ENCODE measurements at places on chromosomes 7 and 10.

GRCh38 chr10:63204667-63205391, 71.7 kb downstream of the NRBF2 start:
- no peak for DNase-seq

- no peak for DNase-seq
Measured at GRCh38 chr10:88097536-88097935, 234.1 kb downstream of the PTEN start.

DNA sequence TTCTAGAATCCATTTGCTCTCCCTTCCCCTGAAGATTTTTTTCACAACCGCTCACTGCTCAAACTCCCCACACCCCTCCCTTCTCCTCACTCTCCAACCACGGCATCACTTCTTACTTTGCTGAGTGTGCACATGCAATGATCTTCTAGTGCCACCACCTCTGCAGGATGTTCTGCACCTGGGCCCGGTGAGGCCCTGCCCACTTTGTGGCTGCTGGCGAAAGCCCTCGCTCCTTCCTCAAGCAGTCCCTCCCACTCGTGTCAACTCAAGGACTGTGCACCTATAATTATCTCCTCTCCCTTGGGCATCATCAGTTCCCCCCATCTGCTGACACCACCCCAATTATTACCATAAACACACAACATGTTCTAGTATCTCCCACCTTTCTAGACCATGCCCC, 91.0 kb upstream of the LANCL2 start:
- no peak for DNase-seq

- DNase-seq = no peak
Measured at GRCh38 chr7:39623732-39624441, 515 bp downstream of the RALA start.

DNA sequence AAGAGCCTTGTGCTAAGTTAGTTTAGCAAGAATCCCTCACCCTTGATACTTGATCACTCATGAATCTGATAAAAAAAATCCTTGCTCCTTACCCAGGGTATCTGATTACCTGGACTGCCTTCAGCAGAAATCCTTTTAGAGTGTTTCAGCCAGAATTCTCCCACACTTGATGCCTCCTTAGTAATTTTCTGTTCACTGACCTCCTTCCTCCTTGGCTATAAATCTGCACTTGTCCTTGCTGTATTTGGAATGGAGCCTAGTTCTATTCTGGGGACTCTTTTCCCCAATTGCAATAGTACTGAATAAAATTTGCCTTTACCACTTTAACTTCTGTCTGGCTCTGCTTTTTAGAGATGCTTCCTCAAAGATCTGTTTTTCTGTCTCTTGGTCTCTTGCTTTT, 84.9 kb downstream of the RPS24 start:
- no peak for DNase-seq

- no peak for DNase-seq
Measured at GRCh38 chr7:159094023-159094740, 50.5 kb downstream of the VIPR2 start.

- DNase-seq = no peak
Measured at GRCh38 chr10:89217057-89217990, 10.2 kb upstream of the CH25H start.

- no peak for DNase-seq
Measured at GRCh38 chr7:23298141-23298881, 828 bp upstream of the MALSU1 start.

GRCh38 chr10:3955955-3956617, 171.1 kb upstream of the KLF6 start:
- no peak for DNase-seq

DNA sequence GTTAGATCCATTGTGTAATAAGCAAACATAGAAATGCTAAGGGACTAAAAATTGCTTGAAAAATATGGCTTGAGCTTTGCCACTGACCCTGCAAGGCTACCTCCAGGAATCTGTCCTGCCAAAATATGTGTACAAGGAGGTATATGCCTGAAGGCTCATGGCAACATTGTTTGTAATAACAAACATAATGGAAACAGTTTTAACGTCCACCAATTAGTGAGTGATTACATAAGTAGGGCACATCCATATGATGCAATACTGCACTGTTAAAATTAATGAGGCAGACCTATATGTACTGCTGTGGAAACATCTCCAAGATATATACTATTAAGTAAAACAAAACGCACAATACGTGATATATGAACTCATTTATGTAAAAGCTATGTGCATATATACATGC, 13.1 kb upstream of the GOT1 start:
- DNase-seq = no peak

- DNase-seq = no peak
Measured at GRCh38 chr10:33709008-33709753, 374.7 kb upstream of the NRP1 start.

GRCh38 chr10:68208424-68209042, 23.4 kb downstream of the ATOH7 start:
- DNase-seq = no peak

DNA sequence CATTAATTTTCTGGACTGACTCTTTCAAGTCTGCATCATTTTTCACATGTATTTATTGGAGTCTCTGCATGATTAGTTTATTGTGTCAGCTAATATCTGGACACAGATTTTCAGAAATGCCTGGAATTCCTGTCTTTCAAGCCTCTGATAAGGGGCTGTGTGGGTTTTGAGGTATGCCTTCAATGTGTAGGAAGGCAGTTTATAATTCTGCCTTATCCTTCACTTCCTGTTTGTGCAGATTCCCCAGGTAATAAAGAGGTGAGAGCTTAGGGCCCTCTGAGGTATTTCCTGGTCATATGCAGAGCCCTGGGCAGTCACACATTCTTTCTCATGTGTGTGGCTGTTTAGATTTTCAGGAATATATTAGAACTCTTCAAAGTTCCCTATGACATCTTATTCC, 79.4 kb upstream of the PRKCQ start:
- DNase-seq = no peak

DNA sequence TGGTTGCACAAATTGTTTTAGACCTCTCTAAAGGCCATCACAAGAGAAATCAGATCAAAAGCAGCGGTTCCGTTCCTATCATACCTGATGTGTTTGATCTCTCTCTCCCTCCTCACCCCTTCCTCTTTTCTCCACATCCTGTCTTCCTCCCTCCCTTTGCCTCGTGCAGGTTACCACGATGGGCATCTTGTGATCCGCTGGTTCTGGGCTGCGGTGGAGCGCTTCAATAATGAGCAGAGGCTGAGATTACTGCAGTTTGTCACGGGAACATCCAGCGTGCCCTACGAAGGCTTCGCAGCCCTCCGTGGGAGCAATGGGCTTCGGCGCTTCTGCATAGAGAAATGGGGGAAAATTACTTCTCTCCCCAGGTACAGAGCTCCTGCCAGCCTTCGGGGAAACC, 28.5 kb upstream of the STK17A start:
- DNase-seq = no peak

DNA sequence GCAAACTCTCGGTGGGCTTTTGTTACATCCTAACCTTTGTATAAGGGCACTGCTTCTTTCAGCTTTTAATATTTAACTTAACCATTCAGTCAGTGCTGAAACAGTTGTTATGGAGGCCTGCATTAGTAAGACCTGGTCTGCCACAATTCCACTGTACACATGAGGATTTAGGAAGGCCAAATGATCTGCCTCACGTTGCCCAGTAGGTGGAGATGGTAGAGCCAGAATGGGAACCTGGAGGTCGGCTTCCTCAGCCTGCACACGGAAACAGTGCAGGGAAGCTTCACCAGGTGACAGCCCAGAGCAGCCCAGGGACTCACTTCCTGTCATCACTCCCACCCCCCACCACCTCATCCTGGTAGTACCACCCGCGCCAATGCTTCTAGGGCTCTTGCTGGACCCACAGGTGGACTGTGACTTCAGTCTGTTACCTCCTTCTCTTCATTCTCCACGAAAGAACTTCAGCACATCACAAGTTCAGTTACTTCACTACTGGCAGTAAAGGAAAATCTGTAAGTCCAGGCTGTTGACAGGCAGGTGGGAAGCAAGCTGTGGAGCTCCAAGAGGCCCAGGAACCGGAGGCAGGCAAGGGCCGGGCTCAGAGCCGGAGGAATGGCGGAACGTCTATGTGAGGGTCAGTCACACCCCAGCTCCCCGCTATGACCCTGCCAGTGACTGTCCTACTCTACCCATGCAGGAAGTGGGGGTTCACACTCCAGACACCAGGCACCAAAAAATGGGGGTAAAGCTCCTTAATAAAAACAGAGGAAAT, 480.3 kb upstream of the C7orf33 start:
- no peak for DNase-seq

- no peak for DNase-seq
Measured at GRCh38 chr7:74025146-74025545, 2.8 kb upstream of the ELN start.

GRCh38 chr7:48931481-48931880, 7.1 kb downstream of the CDC14C start:
- DNase-seq = no peak

- no peak for DNase-seq
Measured at GRCh38 chr7:12643644-12644043, 43.8 kb upstream of the ARL4A start.

DNA sequence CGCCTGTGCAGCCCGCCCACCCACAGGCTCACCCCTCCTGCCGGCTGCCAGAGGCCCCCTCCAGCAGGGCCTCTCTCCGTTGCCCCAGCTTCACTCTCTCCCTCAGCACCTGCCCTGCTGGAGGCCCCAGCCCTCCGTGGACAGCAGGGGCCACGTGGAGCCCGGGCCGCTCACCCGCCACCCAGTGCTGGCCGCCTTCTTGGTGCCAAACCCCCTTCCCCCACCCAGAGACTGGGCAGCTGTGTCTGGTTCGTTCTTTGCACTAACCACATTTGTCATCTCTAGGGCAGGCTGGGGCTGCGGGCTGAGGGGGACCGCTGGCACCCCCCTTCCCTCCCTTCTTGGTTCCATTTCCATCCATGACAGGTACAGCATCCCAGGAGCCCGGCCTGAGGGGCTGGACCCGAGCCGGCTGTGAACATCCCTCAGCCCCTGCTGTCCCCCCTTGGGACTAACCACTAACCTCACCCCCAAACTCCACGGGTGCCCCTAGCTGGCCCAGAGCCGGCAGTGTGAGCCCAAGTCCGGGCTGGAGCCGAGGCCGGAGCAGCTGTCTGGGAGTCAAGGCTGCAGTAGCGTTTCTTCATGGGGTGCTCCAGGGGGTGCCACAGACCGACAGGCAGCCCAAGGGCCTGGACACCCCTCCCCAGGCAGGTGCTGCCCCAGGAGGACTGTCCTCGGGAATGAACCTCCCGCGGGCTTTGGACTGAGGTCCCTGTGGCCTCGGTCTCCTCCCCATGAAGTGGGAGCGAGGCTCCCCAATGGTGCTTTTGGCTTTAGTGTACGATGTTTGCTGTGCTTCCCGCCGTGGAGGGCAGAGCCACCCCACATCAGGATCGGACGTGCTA, 25.5 kb upstream of the AMZ1 start:
- DNase-seq = no peak

- DNase-seq = peak; percentile 40
Measured at GRCh38 chr10:6445671-6446316, 134.3 kb downstream of the PRKCQ start.

GRCh38 chr10:77185696-77186095, 451.9 kb downstream of the KCNMA1 start:
- DNase-seq = no peak

GRCh38 chr7:3469641-3470040, 168.6 kb downstream of the SDK1 start:
- no peak for DNase-seq

GRCh38 chr7:38878694-38879457, 30.1 kb downstream of the VPS41 start:
- DNase-seq = no peak

DNA sequence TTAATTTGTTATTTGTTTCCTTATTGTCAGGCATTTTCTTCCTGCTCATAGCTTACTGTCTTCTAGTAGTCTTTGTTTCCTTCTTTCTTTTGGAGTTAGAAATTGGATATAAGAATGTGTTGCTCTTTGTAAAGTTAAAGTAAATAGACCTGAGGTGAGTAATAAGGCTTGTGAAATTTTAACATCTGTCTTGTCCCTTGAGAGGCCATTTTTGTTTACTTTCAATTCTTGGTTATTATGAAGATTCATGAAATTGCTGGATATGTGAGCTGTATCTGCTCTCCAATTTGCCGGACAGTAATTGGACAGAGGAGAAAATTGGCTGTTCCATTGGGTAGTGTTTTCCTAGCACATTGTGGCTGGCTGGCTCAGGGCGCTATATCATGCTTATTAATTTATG, 260.7 kb downstream of the EXOC4 start:
- DNase-seq = no peak

DNA sequence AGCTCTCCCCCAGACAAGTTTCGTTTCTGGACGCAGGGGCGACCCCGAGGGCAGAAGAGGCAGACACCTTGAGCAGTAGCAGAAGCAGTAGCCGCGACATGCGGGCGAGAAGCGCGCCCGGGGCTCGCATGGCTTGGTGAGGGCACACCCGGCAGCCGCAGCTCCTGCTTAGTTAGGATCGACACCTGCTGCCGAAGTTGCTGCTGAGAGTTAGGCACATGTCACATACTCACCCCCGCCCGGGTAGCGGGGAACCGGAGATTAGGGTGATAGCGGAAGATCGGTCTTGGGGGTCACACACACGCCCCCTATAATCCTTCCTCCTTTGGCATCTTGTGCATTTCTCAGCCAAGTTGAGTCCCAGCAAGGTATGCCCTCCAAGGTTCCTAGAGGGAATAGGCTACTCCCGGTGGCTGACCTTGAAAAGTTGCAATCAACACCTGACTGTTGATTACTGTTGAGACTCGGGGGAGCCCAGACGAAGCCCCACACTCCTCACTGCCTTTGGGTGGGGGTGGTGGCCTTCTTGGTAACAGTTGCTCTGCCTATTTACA, 668 bp downstream of the GPR37 start:
- no peak for DNase-seq

DNA sequence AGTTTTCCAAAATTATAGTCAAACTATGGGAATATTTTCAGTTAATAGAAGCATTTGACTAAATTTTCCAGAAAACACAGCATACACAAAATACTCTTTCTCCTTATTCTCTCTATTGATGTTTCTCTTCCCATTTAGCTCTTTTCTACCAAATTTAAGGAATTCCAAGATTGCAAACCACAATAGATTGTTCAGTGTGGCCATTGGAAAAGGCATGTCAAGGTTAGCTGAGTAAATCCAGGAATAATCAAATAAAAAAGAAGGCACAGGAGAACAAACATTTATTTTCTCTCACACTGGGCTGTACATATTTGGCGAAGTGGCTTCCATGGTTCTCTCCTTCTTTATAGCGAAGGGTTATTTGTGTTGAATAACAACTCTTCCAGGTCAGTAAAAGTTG, 117.3 kb downstream of the THSD7A start:
- no peak for DNase-seq

DNA sequence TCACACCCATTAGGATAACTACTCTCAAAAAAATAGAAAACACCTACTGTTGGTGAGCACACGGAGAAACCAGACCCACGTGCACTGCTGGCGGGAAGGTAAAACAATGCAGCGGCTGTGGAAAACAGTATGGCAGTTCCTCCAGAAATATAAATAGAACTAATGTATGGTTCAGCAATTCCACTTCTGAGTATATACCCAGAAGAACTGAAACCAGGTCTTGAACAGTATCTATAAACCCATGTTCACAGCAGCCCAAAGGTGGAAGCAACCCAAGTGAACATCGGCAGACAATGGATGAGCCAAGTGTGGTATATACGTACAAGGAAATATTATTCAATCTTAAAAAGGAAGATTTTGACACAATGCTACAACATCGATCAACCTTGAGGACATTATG, 164.7 kb downstream of the ZMYND11 start:
- DNase-seq = no peak

GRCh38 chr10:125423569-125423968, 259.4 kb downstream of the TEX36 start:
- DNase-seq = no peak
